CD4-positive, alpha-beta T cell treated with Interferon gamma for 1 hour (primary cell): ENCODE measurements at places on chromosomes 2 and 18.

DNA sequence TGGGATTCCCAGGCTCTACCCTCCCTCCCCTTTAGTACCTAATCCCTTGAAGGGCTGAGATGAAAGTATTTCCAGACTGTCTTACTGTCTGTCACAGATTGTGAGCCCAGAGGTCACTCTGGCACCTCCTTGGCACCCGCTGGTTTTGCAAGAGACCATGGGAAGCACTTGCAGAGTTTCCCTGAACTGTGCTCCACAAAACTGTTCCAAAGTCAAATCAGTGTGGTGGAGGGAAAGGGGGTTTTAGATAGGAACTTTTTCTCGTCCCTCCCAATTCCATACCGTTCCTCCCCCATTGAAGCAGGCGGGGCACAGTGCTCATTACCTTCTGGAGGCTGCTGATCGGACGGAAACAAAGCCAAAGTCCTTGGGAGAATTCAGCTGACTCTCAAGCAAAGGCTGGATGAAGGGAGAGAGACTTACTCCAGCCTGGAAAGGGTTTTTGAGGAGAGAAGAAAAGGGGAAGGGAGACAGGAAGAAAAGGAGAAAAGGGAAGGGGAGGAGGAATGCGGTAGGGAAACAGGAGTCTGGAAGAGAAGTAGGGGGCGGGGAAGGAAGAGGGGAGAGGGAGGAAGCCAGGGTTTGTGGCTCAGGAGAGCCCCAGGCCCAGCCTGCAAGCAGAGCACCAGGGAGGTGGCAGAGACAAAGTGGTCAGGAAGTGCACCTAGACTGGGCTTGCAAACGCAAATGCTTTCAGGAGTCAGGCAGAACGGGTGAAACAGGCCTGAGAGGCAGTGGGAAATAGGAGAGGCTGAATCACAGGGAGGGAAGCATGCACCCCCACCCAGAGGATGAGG is 88.4 kb upstream of the SP3 start:
- DNase-seq: no peak

DNA sequence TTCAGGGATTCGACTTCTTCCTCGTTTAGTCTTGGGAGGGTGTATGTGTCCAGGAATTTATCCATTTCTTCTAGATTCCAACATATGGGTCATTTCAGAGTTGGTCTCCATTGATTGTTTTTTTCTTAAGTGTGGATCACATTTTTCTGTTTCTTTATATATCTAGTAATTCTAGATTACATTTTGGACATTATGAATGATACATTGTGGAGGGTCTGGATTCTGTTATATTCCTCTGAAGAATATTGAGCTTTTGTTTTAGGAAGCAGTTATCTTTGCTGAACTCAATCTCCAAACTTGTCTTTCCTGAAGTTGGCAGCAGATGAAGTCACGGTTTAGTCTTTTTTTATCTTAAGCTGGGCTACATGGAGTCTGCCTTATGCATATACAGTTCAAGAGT is 9.3 kb downstream of the FAM228B start:
- no peak for DNase-seq

GRCh38 chr2:220811952-220812570 is 760.0 kb downstream of the EPHA4 start:
- no peak for DNase-seq

DNA sequence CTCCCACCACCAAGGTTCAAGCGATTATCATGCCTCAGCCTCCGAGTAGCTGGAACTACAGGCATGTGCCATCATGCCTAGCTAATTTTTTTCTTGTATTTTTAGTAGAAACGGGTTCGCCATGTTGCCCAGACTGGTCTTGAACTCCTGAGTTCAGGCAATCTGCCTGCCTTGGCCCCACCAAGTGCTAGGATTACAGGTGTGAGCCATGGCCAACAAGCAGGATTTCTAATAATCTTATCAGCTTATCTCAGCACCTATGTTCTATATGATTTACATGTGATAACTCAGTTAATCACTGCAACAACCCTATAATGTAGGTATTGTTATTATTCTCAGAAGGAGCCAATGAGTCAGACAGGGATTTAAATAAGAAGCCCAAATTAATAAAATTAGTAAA is 80.3 kb downstream of the GORASP2 start:
- no peak for DNase-seq

- DNase-seq: peak; percentile 75
Measured at GRCh38 chr2:9753276-9753600, 90.0 kb upstream of the TAF1B start.

- DNase-seq: no peak
Measured at GRCh38 chr2:241853651-241854341, 4.9 kb downstream of the PDCD1 start.

DNA sequence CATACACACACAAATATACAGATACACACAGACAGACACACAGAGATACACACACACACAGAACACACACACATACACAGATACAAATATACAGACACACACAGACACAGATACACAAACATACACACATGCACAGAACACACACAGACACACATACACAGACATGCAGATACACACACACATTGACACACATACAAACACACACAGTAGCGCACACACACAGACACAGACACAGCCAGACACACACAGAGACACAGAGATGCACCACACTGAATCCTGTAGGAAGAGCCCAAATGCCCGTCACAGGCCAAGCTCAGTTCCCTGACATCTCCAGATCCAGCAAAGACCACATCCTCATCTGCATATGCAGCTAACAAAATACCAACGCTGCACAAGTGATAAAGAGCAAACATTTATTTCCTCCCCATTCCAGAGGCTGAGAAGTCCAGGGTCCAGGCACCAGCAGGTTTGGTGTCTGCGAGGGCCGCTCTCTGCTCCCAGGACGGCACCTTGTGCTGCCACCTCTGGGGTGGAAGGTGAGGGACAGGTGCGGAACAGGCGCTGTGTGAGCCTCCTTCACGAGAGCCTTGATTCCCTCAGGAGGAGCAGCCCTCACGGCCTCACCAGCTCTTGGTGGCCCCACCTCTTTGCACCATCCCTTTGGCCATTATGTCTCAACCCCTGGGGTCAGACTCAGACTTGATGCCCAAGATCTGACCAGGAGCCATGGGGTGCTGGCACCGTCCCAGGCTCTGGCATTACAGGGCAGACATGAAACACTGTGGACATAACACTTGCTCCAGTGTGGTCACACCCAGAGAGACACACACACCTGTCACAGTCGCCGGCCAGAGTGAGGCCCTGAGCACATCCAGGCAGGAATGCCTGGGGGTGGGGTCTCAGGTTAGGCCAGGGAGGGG is 108.7 kb downstream of the NDUFA10 start:
- no peak for DNase-seq

DNA sequence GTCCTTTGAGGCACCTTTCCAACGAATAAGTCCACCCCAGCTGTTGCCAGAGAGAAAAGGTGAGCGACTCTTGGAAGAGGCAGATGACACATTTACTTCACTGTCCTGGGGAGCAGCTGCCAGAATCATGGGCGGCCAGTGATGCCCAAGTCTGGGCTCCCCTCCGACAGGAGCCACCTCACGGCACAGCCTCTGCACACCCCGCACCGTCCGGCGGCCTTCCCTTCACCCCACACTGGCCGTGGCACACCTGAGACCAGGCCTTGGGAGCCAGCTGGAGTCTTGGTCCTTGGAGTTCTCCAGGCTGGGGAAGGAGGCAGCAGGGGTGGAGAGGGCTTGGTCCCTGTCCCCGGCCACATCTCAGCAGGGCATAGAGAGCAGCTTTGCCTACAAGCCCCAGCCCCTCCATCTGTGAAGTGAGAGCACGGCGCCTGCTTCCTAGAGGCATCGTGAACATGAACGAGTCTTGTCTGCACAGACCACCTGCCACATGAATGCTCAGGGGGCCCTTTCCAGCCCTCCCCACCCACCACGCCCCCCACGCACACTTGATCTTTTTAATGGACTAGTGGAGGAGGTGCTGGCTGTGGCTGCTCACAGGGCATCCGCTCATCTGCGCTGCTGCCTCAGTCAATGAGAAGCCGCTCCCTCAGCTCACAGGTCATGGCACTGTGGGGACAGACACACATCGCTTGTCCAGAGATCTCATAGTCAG is 400.2 kb upstream of the MYT1L start:
- DNase-seq: no peak

- no peak for DNase-seq
Measured at GRCh38 chr2:232668805-232669444, 28.2 kb upstream of the GIGYF2 start.

- no peak for DNase-seq
Measured at GRCh38 chr2:120489023-120489422, 143.1 kb downstream of the INHBB start.

DNA sequence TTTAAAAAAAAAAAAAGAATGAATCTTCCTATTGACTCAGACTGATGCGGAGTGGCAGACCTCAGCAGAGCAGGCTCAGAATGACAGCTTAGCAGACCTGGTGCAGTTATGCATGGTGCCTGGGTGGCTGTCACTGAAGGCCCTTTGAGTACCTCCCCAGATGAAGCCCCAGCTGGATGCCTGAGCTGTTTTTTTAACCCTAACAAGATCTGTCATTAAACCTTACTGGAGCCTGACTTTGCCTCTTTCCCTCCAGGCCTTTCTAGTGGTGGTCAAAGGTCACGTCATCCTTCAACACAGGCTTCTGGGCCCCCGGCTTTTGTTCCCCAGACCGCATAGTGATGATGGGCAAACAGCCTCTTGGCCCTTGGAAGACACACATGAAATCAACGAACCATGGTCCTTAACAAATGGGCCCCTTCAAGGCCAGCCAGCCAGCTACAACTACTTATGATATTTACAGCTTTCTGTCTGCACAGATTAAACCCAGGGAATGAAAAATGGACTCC is 138.3 kb upstream of the CYP1B1 start:
- DNase-seq: no peak

DNA sequence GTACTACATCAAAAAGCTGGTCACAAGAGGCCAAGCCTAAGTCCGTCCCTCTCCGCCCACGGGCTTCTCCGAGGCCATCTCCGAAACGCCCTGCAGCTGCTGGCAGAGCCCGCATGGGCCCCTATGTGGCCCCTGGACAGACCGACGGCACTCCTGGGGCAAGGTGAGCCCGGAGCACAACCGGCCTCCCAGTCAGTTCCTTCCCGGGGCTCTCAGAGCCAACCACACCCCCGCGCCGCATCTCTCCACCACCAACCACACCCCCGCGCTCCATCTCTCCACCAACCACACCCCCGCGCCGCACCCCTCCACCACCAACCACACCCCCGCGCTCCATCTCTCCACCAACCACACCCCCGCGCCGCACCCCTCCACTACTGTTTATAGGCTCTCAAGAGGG is 93.5 kb downstream of the ZNF516 start:
- DNase-seq: no peak

- DNase-seq: no peak
Measured at GRCh38 chr2:237878321-237879057, 19.1 kb downstream of the RAMP1 start.

GRCh38 chr2:207970826-207971180 is 54.5 kb downstream of the PLEKHM3 start:
- no peak for DNase-seq

- no peak for DNase-seq
Measured at GRCh38 chr2:59804732-59805131, 748.7 kb downstream of the BCL11A start.

GRCh38 chr2:239215136-239215925 is 185.5 kb downstream of the HDAC4 start:
- no peak for DNase-seq

GRCh38 chr2:181924336-181924735 is 32.8 kb downstream of the ITPRID2 start:
- no peak for DNase-seq

- no peak for DNase-seq
Measured at GRCh38 chr2:153967248-153967973, 95.7 kb downstream of the GALNT13 start.

DNA sequence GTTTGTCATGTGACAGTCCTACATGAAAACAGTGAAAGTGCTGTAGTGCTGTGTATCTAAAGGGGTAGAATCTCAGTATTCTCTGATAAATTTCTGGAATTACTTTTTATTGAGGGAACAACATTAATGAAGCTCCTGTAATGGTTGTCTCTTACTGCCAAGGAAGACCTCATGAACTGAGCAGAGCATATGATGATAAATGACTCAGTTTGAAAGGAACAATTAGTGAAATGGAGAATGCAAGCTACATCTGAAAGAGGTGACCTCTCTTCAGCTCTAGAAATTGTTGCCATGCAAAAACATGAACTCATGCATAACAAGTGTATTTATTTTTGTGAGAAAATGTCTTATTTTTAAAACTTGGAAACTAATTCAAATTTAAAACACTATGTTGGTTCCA is 93.6 kb downstream of the SCN9A start:
- no peak for DNase-seq

- DNase-seq: no peak
Measured at GRCh38 chr2:111160758-111161157, 40.0 kb downstream of the BCL2L11 start.

DNA sequence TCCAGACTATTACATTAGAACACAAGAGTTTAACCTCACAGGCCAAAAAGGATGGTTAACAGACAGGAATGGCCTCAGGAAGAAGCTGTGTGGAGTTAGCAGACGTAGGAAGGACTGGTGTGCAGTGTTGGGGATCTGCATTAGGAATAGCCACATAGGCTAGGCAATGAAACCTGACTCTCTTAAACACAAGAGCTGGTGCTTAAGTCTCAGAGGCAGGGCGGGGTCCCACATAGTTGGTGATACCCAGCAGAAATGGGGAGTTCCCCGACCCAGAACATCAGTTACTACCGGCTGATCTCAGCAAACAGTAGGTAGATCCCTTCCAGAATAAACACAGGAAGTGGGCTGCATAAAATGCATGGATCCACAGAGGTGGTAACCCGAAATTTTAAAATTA is 64.1 kb downstream of the CCDC93 start:
- DNase-seq: no peak

DNA sequence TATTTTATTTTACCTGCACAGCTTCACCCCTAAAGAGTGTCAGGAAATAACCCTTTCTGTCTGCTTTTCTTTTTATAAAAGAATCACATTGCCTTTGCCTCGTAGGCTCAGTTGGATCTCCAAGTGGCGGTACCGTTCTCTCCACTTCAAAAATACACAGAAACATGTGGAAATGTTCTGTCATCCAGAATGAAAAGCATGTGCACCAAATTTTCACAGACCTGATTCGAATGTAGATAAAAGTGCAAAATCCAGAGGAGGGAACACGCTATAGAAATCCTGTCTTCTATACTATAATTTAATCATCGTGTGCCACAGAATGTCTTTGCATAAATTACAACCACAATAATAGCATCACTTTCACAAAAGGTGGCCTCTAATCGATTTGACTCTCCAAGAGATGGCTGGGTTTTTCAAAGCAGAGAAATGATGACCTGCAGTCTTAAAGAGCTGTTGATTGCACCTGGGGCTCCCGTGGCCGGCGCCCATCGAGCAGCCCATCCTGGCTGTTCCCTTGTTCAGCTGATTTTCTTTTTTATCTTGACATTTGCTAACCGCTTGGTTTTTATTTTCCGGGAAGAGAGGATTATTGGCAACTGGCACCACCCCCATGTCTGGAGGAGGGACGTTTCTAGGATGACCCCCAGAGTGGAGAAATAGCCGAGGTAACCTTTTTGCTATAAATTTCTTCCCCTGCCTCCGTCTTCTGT is 290.2 kb downstream of the SOX11 start:
- DNase-seq: no peak

- no peak for DNase-seq
Measured at GRCh38 chr2:212811036-212811805, 272.6 kb upstream of the ERBB4 start.
